ENCODE measurements at places on chromosomes 2 and 18.

- no peak for DNase-seq
Measured at GRCh38 chr2:176471949-176472348, 202.7 kb downstream of the MTX2 start.

- no peak for DNase-seq
Measured at GRCh38 chr2:114709936-114710850, 267.8 kb downstream of the DPP10 start.

GRCh38 chr2:70962885-70963878, 15.2 kb upstream of the ANKRD53 start:
- no peak for DNase-seq

GRCh38 chr2:239456940-239457339, 56.1 kb upstream of the HDAC4 start:
- DNase-seq = no peak

GRCh38 chr2:14720319-14720718, 87.8 kb downstream of the LRATD1 start:
- DNase-seq = no peak

DNA sequence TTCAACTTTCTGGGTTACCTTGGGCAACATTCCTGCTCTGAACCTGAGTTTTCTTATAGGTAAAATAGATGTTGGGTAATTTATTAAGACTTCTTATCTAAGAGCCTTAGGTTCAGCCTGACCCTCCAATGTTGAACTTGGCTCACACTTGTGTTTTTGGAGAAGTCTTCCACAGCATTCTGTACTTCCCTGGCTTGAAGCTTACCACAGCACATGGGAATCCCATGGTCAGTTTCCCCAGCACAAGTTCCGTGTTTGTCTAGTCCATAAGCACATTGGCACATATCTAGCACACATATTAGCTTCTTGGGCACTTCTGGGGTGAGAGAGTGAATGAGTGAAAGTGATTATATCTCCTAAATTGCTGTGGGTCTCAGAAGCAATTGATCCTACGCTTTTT, 782.5 kb upstream of the HS6ST1 start:
- peak; percentile 19 for DNase-seq

- DNase-seq = no peak
Measured at GRCh38 chr2:71927757-71928715, 219.6 kb downstream of the CYP26B1 start.

DNA sequence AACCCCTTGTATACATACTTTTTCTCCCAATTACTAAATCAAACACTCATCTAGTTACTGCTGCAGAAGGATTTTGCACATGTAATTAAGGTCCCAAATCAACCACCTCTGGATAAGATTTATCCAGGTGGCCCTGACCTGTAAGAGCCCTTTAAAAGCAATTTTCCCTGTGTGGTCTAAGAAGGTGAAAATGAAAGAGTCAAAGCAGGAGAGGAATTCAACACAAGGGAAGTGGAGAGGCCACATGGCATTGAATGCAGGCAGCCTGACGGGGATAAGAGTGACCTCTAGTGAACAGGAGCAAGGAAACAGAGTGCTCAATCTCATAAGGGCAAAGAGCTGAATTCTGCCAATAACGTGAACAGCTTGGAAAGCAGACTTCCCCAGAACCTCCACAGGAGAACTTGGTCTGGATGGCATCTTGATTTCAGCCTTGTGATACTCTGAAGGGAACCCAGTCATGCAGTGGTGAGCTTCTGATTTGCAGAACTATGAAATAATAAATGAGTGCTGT, 27.2 kb downstream of the PPP3R1 start:
- no peak for DNase-seq

GRCh38 chr2:164595031-164595430, 26.3 kb downstream of the GRB14 start:
- no peak for DNase-seq

GRCh38 chr18:39051013-39051412, 1485.4 kb upstream of the CELF4 start:
- DNase-seq = no peak

- DNase-seq = no peak
Measured at GRCh38 chr18:11260961-11261461, 111.6 kb upstream of the PIEZO2 start.

GRCh38 chr18:46398005-46398404, 259.0 kb downstream of the LOXHD1 start:
- DNase-seq = no peak

GRCh38 chr18:75654851-75655751, 227.6 kb upstream of the SMIM21 start:
- DNase-seq = no peak

- DNase-seq = no peak
Measured at GRCh38 chr2:134676960-134677359, 41.8 kb downstream of the TMEM163 start.

- no peak for DNase-seq
Measured at GRCh38 chr2:223538920-223539440, 63.2 kb downstream of the SCG2 start.

DNA sequence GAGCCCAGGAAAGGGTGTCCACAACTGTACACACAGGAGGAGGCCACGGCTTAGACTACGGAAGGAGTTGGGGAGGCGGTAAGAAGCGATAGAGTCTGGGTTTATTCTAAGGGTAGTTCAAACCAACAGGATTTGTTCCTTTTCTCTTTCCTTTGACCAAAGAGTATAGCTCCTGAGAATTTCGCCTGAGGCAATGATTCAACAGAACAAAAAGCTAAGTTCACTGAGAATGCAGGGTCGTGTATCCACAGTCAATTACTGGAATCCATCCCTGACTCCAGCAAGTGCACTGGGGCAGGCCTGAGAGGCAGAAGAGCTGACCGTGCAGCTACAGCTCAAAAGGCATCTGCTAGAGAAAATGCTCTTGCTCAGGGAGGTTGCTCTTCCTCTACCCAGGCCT, 140.9 kb downstream of the TFCP2L1 start:
- no peak for DNase-seq

- DNase-seq = no peak
Measured at GRCh38 chr2:189163889-189164288, 15.7 kb downstream of the COL5A2 start.

- DNase-seq = no peak
Measured at GRCh38 chr2:164692114-164692513, 70.8 kb upstream of the GRB14 start.
